ENCODE measurements at places on chromosomes 4 and X. TPM values are rescaled to one million over a fixed set of nuclear protein-coding genes. Genes with fewer than 3 reads are reported as not detected.

DNA sequence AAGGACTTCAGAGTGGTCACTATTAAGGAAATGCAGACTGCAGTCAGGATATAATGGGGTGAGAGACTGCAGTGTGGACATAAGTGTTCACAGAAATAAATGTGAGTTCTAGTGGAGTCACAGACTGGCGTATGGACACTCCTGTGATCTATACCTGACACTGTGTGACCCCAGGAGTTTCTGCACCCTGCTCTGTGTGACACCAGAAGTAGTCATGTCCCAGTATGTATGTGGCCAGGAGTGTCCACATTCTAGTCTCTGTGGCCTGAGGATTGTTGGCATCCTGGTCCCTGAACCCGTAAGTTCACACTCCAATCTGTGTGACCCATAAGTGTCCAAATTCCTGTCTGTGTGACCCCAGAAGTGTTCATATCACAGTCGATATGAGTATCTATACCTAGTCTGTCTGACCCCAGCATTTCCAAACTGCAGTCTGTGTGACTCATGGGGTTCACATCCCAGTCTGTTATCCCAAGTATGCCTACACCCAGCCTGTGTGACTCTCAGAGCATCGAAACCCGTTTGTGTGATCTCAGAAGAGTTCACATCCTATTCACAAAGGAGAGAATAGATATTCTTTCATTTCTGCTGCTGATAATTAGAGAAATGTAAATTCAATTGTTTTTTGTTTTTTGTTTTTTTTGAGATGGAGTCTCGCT lies 16.3 kb downstream of the WDR13 start:
- no peak for DNase-seq

DNA sequence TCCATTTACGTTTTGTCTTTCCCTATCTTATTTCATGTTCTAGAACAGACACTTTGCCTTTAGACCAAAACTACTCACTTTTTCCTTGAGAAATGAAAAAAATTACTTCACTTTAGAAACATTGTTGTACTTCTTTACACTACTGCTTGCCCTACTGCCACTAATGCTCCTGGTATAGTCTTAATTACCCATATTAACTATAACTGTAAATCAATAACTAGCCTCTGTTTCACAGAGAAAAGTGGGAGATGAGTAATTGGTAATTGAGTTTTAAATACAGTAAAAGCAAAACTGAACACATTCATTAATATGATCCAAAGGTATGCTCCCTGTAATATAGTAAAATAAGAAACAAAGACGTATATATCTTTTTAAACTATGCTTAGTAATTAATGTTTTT lies 111.1 kb upstream of the JADE1 start:
- no peak for DNase-seq

DNA sequence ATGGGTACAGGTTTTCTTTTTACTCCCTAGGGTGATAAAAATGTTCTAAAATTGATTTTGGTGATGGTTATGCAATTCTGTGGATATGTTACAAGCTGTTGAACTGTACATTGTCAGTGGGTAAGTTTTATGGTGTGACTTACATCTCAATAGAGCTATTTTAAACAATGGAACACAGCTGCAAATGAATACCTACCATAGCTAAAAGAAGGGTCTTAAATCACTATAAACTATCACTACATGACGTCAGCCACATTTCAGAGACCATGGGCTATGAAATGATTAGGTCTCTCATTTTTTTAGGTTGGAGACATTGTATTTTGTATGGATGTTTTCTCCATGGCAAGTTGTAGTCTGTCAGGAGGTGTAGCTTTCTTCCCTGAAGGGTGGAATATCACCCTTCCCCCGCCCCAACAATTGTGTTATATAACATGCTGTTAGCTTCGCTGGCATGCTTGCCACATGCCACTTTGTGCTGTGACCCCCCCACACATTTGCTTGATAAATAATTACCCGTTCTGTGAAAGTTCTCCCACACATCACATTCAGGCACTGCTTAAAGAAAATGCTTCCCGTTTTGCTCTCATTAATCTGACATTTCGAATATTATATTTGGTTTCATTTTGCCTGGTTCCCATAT lies 159.7 kb downstream of the ARHGAP10 start:
- DNase-seq: no peak

- DNase-seq: no peak
Measured at GRCh38 chr4:8910100-8910821, 38.6 kb upstream of the HMX1 start.

- DNase-seq: no peak
Measured at GRCh38 chr4:42817913-42818312, 74.6 kb upstream of the GRXCR1 start.

DNA sequence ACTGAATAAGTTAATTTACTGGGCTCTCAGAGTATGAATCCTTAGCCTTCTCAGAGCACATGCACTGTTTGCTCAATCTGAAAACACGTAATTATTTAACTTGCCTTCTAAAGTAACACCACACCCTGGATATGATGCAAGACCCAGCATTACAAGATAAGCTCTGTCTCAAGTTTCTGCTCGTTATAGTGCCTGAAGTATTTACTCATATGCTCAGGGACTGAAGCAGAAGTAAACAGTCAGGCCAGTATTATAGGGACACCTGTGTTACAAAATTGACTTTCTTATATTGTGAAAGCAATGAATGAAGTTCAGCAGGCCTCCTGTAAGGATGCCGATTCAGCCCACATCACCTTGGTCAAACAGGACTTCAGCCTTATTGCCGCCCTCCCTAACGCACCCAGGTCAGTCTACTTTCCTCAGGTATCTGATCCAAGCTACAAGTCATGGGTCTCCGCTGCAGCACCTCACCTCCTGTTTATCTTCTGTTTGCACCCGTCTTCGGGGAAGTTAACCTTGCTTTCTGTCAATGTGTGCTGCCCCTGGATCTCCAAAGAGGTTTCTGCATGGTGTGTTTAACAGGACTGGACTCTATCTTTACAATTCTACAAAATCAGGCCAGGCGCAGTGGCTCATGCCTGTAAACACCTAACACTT lies 42.8 kb upstream of the KLF3 start:
- DNase-seq: peak; percentile 88

DNA sequence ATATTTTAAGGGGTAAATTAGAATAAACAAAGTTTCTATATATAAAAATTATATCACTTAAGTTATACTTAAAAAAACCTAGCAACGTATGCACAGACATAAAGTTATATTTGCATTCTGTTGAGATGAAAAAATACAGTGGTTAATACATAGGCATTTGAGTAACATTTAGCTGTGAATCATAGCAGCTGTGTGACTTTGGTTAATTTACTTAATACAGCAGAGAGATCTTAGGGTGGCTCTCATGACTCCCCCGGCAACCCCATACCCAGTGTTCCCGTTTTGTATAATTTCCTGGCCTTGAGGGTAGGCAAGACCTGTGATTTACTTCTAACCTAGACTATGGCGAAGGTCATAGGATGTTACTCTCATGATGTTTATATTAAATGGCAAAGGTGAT lies 504.8 kb downstream of the INPP4B start:
- DNase-seq: no peak

- no peak for DNase-seq
Measured at GRCh38 chr4:82415922-82416365, 14.3 kb downstream of the HNRNPDL start.

DNA sequence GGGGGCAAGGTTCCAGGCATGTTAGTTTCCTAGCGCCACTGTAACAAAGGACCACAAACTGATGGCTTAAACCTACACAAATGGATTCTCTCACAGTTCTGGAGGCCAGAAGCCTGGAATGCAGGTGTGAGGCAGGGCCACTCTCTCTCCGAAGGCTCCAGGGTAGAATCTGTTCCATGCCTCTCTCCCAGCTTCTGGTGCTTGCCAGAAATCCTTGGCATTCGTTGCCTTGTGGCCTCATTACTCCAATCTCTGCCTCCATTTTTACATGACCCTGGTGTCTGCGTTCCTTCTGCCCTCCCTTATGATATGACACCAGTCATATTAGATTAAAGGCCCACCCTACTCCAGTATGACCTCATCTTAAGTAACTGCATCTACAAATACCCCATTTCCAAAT lies 39.6 kb downstream of the CLDN34 start:
- no peak for DNase-seq

GRCh38 chr4:168797194-168797593 lies 212.9 kb downstream of the CBR4 start:
- no peak for DNase-seq

- DNase-seq: no peak
Measured at GRCh38 chr4:67790721-67791120, 36.5 kb upstream of the GNRHR start.

DNA sequence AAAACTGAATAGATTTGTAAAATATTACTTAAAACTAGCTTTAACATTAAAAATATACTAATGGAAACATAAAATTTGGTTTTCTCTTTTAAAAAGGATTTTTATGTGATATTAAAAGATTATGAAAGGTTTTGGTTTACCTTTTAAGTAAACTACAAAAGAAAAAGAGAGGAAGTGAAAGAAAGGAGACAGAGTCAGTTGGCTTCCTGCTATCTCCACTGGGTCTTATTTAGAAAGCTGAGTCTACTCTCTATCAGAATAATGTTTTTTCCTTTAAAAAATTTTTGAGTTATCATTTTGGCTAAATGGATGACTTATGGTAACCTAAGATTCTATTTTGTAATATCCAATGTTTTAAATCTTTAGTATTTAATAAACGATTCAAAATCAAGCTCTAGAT lies 21.6 kb upstream of the ATP8A1 start:
- DNase-seq: no peak

DNA sequence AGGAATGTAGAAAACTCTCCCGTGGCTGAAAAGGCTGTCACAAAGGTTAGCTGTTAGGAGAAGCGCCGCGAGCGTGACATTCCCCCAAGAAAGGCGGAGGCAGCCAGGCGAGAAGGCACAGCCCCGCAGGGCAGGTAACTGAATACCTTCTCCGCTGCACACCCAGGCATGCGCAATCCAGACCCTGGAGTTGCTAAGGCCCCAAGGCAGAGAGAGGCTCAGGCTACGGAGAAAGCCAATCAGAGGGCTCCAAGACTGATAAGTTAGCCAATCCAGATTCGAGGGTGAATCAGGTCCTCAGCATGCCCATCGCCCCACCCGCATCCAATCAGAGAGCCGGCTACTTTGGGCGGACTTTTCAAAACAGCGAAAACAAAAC lies 485 bp upstream of the CCNG2 start:
- DNase-seq: peak; percentile 99

DNA sequence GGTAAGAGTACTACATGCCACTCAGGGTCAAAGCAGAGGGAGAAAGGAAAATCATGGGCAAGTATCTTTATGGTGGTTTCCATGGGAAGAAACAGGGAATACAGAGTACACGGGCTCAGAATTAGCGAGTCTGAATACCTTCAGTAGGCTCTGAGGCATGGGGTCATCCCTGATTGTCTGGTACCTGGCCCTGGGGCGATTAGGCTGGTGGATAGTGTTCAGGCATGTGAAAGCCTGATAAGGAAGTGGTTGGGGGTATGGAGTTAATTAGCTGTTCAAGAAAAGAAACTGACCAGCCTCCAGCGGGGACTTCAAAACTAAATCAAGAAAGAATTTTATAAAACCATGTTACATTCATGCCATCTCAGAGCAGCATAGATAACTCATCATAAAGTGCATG lies 518.8 kb downstream of the RAB28 start:
- no peak for DNase-seq

Gene WNK3
- total RNA-seq: 60.3 TPM

Gene PLK4
- total RNA-seq: 6.8 TPM

Gene PNMA6A
- 5.1 TPM for total RNA-seq

Gene SOX3
- not detected for total RNA-seq

Gene HHIP
- total RNA-seq: 0.82 TPM

Measured in prostate gland (tissue), 2 donors.